ENCODE measurements at places on chromosomes 6 and 20. TPM values are rescaled to one million over a fixed set of nuclear protein-coding genes. Genes with fewer than 3 reads are reported as not detected.

DNA sequence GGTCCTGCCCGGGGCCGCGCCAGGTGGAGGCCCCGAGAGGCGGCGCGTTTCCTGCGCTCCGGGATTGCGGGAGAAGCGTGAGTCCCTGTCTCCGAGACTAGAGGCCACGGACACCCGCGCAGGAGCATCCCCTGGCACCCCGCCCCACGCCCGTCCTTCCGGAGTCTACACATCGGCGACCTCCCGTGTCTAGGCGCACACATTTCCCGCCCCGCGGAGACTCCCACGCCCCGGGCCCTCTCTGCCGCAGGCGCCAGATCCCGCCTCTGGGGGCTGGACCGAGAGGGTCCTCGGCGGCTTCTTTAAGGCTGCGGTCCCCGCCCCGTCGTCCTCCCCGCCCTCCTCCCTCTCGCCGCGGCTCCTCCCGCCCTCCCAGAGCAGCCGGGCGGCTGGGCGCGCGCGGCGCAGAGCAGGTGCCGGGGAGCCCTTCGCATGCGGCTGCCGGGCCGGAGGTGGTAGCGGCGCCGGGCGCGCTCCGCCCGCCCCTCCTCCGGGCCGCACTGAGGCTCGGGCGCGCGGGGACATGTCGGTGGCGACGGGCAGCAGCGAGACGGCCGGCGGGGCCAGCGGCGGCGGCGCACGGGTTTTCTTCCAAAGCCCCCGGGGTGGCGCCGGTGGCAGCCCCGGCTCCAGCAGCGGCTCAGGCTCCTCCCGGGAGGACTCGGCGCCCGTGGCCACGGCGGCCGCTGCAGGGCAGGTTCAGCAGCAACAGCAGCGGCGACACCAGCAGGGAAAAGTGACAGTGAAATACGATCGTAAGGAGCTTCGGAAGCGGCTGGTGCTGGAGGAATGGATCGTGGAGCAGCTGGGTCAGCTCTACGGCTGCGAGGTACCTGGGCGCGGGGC, at the start of gene PPP1R14C:
Gene PPP1R14C (plus strand): TSS at position 375 of the 846 bp plus-strand sequence. CDS start 149 bp downstream, at position 524.
- no peak for DNase-seq

- DNase-seq = no peak
Observed at GRCh38 chr20:18633411-18633810, 45.6 kb downstream of the DTD1 start.

The C4B gene
- total RNA-seq = 32.7 TPM

The MUC22 gene
- not detected for total RNA-seq

The SLC17A3 gene
- total RNA-seq = not detected

- no peak for DNase-seq
Observed at GRCh38 chr20:46638134-46638897, 12.9 kb downstream of the SLC13A3 start.

- no peak for DNase-seq
Observed at GRCh38 chr6:82396964-82397751, 33.5 kb downstream of the TPBG start.

DNA sequence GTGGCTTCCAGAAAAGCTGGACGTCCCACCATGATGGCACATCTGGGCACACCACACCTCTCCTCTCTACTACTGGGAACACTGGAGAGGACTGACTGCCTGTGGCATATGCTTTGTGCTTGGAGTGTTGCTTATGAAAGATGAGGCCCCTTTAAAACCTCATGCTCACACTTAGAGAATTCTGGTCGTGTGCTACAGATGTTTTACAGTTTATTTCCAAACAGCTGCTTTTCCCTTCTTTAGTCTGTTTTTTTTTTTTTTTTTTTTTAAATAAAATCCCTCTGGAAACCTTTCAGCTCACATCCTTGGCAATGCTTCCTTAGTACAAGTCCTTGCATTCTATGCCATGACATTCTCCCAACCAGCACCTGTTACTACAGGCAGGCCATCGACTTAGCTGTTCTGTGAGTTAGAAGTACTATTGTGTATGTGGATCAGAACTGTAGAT, 60.3 kb downstream of the BMP6 start:
- no peak for DNase-seq

The CRIP3 gene
- 0.58 TPM for total RNA-seq

- no peak for DNase-seq
Observed at GRCh38 chr6:15912505-15913400, 216.1 kb upstream of the MYLIP start.

GRCh38 chr20:34639755-34640222, 37.1 kb downstream of the PIGU start:
- no peak for DNase-seq

Data from mesenteric fat pad (tissue), 1 donor.